Fibroblast of villous mesenchyme (primary cell): ENCODE measurements at places on chromosomes 2 and 18. TPM values are rescaled to one million over a fixed set of nuclear protein-coding genes. Genes with fewer than 3 reads are reported as not detected.

Gene REL
- total RNA-seq: 6.4 and 7.3 TPM in 2 replicates

Gene GTF2A1L
- 0.32 and 4.7 TPM in 2 replicates for total RNA-seq

Gene BZW1
- 528 and 662 TPM in 2 replicates for total RNA-seq

Gene CCDC85A
- total RNA-seq: 2.3 and 5.2 TPM in 2 replicates

Gene BMP10
- not detected in 2 replicates for total RNA-seq
